Activated gamma-delta T cell treated with anti-CD3 and anti-CD28 coated beads, Interleukin-2, amount 50 U/mL, for 16 hours (primary cell): ENCODE measurements at places on chromosomes 6 and 20.

GRCh38 chr20:33704197-33704924 lies 15.7 kb downstream of the PXMP4 start:
- DNase-seq, result no peak

DNA sequence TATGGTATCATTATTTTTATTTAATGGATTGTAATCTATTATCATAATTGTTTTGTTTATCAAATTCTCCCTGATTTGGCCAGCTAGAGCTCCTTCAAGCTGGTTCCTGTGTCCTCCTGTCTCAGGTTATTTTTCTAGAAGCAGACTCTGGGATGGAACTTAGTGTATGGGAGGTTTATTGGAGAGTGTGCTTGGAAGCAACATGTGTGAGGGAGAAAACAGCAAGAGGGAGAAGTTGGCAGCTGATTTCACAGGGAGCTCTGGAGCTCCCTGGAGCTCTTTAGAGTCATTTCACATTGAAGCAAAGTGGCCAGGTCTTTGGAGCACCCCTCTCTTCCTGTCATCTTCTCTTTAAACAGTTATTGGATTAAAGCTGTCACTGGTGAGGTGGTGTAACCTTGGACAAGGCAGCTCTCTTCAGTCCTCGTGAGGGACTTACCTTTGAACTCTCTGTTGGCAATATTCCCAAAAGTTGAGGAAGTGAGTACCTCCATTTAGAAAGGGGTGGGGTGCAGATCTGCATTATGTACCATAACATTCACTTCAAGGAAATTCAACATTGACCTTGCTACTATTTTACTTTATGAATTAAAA lies 103.6 kb downstream of the PHF3 start:
- no peak for DNase-seq

DNA sequence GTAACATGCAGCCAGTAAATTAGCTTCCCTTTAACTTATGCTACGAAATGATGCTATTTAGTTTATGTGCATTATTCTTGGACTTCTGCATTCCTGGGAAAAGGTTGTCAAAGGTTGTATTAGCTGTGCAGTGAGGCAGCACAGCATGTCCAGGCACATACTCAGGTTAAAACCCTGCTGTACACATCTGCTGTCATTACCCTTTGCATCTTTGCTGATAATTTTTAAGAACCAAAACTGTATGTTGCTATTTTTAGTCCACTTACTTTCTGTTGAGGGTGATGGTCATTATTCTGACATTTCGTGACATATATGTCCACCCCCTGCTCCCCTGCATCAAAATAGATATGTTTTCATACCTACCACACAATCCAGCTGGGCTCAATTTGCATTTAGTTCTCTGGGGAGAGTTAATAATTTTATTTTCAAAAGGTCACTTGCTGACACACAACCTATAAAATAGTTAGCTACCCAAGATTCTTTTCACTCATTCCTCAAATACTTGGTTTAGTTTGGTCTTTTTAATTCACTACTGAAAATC lies 142.5 kb upstream of the SPACA1 start:
- DNase-seq, result no peak

GRCh38 chr6:160049346-160049745 lies 72.3 kb upstream of the SLC22A1 start:
- no peak for DNase-seq

DNA sequence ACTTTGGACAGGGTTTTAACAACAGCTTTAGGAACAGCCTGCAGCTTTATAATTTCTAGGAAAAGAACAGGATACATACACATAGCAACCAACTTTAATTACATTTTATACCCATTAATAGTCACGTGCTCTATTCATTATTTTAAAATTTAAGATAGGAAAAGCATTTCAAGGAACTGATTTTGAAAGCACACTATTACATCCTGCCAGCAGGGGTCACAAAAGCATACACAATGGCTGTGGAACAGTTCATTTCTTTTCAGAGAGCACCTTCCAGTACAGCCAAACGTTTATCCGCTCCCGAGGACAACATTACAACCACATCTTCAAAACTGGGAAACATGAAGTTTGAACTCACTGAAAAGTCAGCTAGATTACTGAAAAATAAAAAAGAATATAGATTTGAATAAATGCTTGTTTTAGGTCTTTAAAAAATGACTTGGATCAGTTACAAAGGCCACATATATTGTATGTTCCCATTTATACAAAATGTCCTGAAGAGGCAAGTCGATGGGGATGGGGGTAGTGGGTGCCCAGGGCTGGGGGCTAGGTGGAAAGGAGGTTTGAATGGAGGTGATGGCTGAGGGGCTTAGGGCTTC lies 104.6 kb upstream of the EXOC2 start:
- peak; percentile 7 for DNase-seq

DNA sequence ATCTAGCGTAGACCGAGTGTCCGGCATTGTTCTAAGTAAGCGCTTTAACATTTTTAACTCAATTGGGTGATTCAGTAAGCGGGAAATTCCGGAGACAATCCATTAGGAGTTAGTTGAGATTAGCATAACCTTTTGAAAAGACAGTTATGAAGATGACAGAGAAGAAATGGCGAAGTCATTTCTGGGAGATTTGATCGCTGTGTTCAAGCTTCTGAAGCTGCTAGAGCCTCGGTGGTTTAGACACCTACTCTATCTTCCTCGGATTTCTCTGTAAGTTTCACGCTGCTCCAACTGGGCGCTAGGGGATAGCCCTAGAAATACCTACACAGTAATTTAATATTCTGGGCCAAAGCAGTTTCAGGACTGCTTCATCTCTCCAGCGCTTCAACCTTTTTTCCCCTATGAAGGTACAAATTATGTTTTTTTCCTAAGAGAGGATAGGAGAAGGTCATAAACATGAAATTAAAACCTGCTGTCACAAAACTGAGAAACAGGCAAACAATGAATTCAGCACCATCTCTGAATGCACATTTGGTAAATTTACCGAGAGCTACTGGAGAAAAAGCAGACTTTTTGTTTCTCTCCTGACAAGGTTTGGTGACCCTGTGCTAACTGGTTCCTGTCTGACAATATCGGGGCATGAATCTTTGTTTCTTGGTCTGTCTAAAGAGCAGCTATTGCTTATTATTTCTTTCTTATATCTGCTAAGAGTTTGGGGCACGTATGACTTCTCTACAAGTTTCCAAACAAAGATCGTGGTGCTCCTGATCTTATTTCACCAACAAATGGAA lies 22.4 kb downstream of the ZNF311 start:
- no peak for DNase-seq

GRCh38 chr20:9867196-9867980 lies 28.5 kb upstream of the PAK5 start:
- DNase-seq, result no peak

- DNase-seq, result no peak
Measured at GRCh38 chr20:62252342-62252966, 14.1 kb downstream of the OSBPL2 start.

- DNase-seq, result no peak
Measured at GRCh38 chr6:93177918-93178317, 241.4 kb downstream of the EPHA7 start.

GRCh38 chr20:48752963-48753362 lies 74.8 kb downstream of the PREX1 start:
- DNase-seq, result no peak

GRCh38 chr20:17941826-17942196 lies 26.8 kb downstream of the SNX5 start:
- DNase-seq, result no peak

DNA sequence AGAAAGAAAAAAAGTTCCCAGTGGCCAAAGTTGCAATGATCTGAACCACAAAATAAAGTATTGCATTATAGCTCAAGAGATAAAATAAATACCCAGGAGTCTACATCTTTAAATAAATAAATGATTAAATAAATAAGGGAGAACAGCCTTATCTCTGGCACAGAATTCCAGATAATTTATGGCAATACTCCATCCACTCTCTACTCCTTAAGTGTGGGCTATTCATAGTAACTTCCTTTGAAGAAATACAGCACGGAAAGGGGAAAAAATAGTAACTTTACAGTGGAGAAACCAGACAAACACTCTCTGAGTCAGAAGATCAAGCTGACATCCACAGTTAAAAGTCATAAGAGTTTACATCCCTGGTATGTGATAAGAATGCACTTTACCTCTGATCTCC lies 11.6 kb downstream of the AURKA start:
- DNase-seq, result no peak

DNA sequence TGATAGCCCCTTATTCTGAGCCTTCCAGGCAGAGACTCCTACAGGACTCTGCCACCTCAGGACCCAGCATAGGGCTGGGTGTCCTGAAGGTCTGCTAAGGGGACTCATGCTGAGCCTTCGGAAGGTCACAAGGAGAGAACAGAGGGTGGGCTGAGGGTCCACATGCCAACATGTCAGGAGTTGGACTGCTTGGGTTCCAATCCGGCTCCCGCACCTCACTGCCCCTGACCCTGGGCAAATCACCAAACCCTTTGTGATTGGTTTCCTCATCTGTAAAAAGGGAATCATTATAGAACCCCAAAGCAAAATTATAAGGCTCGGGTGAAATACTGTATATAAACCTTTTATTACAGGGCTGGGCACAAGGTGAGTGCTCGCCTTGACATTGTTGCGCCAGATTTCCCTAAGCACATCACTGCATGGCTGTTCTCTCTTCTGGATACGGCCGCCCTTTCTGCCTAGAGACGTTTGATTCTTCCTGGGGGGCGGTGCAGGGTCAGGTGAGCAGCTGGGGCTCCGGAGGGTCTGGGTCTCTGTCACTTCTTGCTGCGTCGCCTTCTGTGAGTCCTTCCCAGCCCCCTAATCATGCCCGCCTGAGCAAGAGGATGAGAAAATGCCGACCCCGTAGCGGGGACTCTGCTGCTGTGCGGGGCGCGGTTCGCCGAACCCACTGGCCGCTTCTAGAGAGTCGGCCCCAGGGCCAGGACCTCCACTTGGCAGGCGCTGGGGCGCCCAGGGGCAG lies 90.5 kb upstream of the EPB41L1 start:
- no peak for DNase-seq

DNA sequence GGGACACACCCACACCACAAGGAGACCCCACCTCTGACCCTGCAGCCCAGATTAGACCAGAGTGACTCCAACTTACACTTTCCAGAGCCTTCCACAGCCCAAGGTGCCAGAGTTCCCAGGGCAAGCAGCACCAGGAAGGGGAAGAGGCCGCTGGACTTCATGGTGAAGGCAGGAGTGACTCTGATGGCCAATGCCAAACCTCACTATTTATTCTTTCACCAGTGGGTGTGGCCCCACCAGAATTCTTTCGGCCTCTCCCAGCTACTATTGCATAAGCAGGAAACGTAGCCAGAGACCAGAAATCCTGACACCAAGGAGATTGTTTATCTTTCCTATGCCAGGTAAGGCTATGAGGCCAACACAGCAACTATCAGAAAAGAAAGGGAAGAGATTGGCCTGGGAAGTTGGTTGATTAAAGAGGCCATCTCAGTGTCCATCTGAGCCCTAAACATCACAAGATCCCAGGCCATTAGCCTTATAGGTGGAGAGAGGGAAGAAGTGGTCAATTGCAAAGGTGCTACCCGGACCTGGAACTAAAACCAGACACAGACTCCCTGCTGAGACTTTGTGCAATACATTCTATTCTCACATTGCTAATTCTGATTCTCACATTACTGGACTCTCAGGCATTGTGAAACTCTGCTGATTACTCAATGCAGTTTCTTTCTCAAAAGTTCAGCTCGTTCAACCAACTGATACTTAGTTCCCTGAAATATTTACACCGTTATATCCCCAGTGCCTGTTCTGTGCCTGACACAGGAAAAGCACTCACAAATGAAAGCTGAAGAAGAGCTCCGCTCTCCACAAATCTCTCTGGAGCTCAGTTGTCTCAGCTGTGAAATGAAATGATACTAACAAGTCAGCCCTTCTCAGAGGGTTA lies at the start of gene SLPI:
TSS of gene SLPI (minus strand) at position 182 of the 880 bp plus-strand sequence. CDS start at position 161, 21 bp downstream.
- DNase-seq, result no peak

DNA sequence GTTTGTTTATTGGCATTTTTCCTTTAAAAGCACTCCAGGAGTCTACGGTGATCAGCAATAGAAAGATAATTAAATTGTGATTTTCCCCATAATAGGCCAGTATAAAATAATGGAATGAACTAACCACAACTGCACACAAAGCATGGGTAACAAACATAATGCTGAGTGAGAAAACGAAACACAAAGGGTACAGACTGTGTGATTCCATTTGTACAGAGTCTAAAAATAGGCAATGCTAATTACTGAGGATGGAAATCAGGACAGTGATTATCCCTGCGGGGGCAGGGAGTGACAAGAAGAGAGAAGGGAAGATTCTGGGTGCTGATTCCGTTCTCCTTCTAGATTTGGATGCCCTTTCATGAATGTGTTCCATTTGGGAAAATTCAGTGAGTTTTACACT lies 478.1 kb downstream of the PREX1 start:
- DNase-seq, result no peak

DNA sequence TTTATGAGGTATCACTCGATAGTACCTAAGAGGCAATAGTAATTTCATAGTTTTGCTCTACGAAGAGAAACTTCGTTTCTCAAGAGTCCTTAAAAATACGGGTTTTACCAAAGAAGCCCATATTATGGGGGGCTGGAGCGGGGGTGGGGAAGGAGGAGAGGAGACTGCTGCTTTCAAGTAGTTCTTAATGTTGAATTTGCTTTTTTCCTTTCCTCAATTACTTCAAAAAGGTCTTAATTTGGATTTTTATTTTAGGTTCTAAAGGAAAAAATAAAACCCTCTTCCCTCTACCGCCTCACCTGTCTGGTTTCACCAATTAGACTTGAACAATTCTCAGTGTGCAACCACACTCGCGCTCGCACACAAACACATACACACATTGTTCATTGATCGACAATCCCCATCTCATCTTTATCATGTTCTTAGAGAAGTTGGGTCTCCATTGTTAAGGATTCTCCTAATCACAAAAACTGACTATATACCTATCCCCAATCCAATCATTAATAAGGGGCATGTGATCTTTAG lies 97.2 kb downstream of the HFE start:
- DNase-seq, result no peak

- no peak for DNase-seq
Measured at GRCh38 chr6:152148412-152148811, 340.9 kb downstream of the ESR1 start.

DNA sequence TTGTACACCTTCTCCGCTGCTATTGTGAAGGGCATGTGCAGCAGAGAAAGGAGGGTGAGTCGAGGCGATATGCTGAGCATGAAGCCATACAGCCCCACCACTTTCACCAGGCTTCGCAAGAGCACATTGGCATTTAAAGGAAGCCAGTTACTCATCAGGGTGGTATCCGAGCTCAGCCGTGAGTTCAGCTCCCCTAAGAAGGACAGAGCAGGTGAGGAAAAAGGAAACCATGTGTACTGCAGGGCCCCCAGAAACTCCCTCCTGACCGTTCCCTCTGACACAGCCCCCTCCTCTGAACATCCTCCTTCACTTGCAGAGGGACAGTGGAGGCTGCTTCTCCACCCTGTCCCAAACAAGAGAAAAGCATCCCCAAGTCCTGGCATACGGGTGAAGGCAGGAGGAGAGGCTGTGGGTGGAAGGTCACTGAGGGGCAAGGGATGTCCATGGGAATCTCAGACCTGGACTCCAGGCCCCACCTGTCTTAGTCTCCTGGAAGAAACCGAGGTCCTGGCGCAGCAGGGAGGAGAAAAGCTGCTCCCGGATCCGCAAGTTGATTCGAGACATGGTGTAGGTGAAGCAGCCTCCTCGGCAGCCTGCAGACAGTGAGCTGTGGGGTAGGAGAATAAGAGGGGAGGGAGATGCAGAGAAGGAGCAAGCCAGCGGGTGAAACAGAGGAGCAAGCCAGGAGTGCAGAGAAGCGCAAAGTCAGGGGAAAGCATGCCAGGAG lies 3.2 kb downstream of the TAP2 start:
- no peak for DNase-seq

- no peak for DNase-seq
Measured at GRCh38 chr6:149951626-149952025, 9.8 kb downstream of the ULBP2 start.
